ENCODE measurements at places on chromosomes 2 and 18.
A peak's percentile ranks its signal among the peaks of the same experiment; 100 is the strongest.

DNA sequence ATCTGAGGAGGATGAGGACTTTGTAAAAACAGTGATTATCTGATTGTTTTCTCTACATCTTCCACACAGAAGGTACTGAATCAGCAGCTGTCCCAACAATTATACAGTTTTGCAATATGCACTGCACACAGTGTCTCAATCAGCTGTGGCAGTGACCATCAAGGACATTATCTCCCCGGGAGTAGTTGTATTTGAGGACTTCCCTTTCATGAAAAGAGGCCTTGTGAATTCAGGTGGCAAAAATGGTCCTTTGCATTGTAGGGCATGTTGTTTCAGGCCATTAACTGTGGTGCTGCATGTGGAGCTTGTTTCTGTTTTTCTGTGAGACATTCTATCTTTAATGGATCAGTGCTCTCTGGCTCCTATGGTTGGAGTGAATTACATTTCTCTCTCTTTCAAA lies 779.4 kb upstream of the FSHR start:
- DNase-seq = peak; percentile 73

- DNase-seq = no peak
Measured at GRCh38 chr2:177106212-177106611, 106.4 kb upstream of the HNRNPA3 start.

DNA sequence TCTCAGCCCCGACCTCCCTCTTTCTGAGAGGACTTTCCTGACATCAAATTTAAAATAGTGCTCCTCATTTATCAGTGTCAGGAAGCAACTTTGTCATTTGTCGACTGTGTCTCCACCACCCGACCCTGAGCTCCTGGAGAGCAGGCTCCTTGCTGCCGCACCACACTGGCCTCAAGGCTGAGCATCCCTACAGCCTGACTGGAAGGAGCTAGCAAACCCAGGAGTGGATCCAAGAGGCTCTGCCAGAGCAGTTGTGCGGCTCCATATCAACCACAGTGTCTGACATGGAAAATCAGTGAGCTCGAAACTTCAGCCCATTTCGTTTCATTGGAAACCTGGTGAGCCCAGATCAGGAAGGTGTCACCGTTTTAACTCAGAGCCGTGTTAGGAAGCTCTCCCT lies 125.2 kb downstream of the PTGR3 start:
- no peak for DNase-seq

GRCh38 chr2:241002275-241003046 lies 4.0 kb downstream of the SNED1 start:
- no peak for DNase-seq

DNA sequence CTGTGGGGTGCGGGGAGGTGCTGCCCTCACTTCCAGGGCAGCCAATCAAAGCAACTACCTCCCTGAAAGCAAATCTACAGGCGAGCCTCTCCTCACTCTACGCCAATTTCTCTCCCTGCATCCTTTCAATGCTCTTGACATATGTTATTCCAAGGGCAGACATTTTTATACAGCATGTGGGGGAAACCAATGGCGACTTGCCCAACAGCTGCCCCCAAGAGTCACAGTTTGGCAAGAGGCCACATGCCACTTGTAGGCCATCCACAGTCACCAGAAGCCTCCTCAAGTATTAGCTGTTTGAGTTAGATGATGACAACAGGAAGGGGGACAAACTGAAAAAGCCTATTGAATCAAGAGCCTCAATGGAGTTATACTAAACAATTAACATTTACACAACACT lies 114.6 kb downstream of the MYO5B start:
- DNase-seq = no peak

GRCh38 chr2:174051741-174052583 lies 86.8 kb upstream of the SP3 start:
- DNase-seq = no peak

- DNase-seq = peak; percentile 46
Measured at GRCh38 chr2:148362144-148362796, 282.3 kb upstream of the EPC2 start.

DNA sequence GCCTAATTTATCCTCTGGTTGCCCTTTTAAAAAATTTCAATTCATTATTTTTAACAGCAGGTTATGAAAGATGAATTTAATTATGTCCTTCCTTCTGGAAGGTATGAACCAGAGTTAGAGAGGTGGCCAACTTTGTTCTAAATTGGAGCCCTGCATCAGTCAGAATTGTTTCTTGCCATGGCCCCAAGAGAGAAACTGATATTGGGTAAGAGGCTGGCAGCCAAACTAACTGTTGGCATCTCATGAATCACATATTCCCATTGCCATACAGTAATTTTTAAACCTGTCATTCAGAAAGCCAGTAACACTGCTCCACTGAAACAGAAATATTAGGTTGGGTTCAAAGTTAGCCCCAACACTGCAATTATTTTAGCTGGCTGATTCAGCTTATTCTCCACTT lies 67.4 kb downstream of the SMAD2 start:
- no peak for DNase-seq

DNA sequence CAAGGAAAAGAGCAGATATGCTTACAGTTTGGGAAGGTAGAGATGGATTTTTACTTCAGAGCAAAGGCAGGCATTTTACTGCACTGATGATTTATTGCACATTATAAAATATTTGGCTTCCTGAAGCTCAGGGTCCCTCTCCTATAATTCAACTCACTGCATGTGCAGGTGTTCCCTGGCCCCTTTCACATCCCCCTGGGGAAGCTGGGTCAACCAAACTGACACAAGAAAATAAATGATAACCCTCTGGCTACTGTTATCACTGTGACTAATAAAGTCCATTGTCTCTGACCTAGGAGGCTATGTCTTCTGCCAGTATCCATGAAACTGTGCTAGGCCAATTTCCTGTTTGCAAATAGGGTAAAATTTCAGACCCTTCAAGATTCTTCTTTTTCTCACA lies 163.1 kb downstream of the ARL6IP6 start:
- no peak for DNase-seq

Measured in NCI-H2227 treated with DMSO at 0.1 percent for 48 hours (cell line).